ENCODE measurements at places on chromosomes 2 and 18.

DNA sequence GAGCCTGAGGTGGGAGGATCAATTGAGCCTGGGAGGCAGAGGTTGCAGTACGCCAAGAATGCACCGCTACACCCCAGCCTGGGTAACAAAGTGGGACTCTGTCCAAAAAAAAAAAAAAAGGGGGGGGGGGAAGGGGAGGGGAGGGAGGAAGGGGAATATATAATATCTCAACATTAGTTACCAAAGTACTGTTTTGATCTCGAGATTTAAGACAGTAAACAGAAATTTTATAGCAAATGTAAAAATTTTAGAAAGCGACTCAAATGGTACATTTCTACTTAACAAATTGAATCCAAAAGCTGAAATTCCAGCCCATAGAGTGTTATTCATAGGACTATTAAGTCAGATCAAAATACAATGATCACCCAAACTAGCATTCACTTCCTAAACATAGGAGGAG lies 60.8 kb downstream of the CWC22 start:
- no peak for DNase-seq

DNA sequence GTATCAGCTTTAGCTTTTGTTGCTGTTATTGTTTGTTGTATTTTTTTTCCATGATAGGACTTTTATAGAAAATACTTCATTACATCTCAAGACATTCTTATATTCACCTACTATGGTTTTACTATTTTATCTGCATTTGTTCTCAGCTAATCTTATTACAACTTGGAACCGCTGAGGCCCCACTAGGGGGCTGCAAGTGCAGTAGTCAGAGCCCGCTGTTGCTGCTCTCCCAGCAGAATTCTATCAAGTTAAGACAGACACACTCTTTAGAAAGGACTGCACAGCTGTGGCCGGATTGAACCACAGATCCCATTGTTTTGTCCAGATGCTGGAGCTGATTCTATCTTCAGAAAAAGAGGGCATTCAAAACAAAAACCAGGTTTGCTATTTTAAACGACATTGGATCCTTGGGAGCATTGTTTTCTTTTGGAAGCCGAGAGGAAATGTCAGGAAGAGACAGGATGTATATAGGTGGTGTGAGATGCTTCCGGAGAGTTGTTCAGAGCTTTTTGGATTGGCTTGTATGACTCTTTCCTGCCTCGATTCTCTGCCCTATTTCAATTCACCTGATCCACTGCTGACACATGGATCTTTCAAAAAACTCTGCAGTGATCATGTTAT lies 105.7 kb upstream of the GAREM1 start:
- DNase-seq, result no peak

DNA sequence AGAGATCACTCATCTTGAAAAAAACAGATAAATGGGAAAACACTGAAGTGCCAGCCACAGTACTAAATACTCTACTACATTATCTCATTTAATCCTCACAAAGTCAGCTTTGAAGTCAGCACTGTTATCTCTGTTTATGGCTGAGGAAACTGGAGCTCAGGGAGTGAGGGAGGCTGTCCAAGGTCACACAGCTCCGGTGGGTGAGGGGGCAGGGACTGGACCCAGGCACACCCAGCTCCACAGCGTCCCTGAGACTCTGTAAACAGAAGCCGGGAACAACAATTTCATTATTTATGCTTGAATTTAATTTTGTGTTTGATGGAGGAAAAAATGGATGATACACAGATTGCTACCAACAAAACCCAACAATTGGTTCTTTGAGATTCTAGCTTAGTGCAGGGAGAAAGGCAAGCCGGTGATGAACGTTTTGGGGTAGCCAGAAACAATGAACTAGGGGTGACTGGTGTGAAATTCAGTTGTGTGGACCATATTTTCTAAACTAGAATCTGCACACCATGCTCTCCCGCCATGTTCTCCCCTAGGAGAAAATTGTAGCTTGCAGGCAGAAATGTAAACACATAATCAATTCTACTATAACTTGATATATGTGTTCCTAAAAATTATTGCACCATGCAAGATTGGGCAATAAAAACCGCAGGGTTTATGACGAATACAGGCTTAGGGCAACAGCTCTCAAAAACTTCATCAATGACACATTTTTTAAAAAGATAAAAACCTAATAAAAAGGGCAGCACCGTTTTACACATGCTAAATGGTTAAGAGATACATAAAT lies at the start of gene GREB1:
GREB1 (plus strand) TSS at position 768 of the 793 bp plus-strand sequence. CDS start 22,570 bp downstream, outside the sequence.
- DNase-seq, result no peak

GRCh38 chr2:154537024-154537423 lies 161.5 kb upstream of the KCNJ3 start:
- DNase-seq, result no peak

DNA sequence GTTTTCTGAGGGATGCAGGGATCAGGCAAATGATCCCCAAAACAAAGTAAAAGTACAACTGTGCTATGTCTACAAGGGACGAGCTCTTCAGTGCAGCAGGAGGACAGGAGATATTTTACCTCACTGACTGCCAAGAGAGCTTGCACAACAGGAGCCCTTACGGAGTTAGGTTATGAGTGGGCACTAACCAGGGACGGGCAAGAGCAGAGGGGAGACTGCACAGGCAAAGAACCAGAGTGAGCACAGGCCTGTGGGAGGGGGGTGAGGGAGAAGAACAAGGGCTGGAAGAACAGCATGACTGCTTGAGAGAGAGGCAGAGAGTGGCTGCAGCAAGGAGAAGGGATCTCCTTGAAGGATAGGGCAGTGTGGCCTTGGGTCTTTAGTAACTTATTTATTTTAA lies 101.1 kb upstream of the PID1 start:
- DNase-seq, result no peak

- DNase-seq, result no peak
Observed at GRCh38 chr2:58572731-58573130, 331.6 kb upstream of the FANCL start.

DNA sequence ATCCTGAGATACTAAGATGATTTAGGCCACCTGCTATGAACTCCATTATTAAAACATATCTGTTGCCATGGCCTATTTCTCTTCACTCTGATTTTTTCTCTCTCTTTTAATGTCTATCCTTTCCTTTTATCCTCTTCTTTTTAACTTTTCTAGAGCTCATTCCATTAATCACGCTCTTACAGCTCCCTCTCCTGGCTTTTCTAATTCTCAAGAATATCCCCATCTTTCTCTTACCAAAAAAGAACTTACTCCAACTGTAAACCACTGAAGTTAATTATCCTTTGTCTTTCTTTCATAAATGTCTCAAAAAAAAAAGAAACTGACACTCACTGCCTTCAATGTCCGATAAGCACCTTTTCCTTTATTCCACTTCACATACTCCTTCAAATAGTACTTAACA lies 7.9 kb downstream of the PPP3R1 start:
- no peak for DNase-seq

GRCh38 chr2:233075141-233075965 lies 15.2 kb downstream of the INPP5D start:
- DNase-seq, result no peak

- DNase-seq, result peak; percentile 7
Observed at GRCh38 chr2:172643142-172643541, 87.3 kb downstream of the PDK1 start.

DNA sequence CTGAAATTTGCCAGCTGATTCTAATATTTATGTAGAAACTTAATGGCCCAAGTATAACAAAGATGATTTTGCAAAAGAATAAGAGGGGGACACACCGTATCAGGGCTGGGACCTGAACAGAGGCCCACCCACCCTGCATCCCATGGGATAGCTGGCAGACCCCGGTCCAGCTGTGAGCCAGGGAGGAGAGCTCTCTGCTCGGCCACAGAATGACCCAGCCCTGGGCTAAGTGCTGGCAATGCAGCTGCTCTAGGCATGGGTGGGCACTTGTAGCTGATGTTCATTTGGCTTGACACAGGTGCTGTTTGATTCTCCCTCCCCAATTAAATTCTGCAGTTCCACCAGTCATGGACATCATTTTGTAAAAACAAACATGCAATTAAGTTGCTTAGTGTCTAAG lies 522.8 kb upstream of the RAB6C start:
- no peak for DNase-seq

GRCh38 chr2:3005859-3006501 lies 371.6 kb downstream of the EIPR1 start:
- no peak for DNase-seq

- DNase-seq, result no peak
Observed at GRCh38 chr18:69998523-69998987, 50.9 kb upstream of the CD226 start.

DNA sequence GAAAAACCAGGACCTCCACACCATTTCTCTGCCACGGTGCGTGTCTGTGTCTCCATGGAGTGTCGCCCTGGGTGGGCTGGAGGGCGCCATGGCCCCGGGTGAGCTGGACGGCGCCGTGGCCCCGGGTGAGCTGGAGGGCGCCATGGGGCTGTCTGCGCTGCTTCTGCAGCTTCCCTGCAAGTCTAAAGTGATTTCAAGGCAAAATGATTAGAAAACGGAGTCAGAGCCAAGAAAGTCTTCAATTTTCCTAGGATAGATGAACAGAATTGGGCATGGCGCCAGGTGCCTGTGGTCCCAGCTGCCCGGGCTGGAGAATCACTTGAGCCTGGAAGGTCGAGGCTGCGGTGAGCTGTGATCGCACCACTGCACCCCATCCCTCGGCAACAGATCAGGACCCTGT lies 27.7 kb upstream of the NFATC1 start:
- DNase-seq, result no peak

DNA sequence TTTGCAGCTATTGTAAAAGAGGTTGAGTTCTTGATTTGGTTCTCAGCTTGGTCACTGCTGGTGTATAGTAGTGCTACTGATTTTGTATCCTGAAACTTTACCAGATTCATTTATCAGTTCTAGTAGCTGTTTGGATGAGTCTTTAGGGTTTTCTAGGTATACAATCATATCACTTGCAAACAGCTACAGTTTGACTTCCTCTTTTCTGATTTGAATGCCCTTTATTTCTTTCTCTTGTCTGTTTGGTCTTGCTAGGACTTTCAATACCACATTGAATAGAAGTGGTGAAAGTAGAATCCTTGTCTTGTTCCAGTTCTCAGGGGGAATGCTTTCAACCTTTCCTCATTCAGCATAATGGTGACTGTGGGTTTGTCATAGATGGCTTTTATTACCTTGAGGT lies 210.5 kb upstream of the DPP10 start:
- no peak for DNase-seq

DNA sequence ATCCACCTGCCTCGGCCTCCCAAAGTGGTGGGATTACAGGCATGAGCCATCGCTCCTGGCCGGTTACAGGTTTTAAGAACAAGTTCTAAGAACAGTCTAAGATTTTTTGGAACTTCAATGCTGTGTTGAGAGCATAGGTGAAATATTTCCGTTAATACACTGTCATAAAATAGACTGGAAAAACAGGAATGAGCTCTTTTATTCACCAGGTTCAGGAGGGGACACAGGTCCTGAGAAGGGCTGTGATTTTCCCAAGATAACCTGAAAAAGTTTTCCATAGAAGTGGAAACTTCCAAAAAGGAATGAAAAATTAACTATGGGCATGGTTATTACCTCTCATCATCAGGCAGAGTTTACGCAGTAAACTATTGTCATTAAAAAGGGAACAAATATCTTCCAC lies 97.6 kb upstream of the TMEM178A start:
- DNase-seq, result no peak

DNA sequence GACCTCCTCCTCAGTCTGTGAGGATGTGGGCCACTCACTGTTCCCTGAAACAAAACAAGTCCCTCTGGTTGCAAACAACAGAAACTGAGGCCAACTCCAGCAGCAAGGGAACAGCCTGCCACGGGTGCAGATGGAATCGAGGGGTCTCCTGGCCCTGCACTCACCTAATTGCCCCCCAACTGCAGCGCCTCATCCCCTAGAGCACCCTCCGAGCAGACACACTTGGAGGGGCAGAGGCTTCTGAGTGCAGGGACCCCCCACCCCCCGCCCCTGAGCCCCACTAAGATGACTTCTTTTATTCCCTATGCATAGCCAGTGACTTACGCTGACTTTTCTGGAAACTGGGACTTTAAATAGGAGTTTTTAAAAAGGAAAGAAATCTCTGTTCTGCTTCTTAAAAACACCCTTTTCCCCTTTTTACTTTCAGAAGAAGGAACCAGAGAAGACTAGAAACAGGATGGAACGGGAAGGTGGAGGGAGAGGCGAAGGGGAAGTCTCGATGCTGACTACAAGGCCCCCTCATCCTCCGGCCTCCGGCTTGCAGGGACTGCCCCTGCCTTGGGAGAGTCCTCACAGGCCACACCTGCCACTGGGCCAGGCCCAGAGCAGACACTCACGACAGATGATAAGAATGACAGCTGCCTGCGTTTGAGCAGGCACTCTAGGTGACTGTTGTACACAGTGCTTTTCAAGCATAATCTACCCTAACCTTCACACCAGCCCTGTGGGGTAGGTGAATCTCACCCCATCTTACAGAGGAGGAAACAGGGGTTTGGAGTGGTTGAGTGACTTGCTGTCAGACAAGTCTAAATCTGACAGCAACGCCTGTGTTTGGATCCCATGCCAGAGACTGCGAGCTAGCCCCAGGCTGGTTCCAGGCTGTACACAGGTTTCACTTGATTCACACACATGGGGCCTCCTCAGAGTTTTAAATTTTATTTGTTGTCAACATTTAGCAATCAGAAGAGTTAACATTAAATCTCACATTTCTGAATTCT lies 28.2 kb upstream of the BIN1 start:
- no peak for DNase-seq

GRCh38 chr2:237590272-237591140 lies at the start of gene RAB17:
TSS of gene RAB17 (minus strand) at chr2:237590734. CDS start at chr2:237586154, 4,580 bp downstream.
- DNase-seq, result peak; percentile 10

- no peak for DNase-seq
Observed at GRCh38 chr2:189577121-189577520, 3.5 kb downstream of the SLC40A1 start.

GRCh38 chr2:187956906-187957534 lies 334.7 kb upstream of the GULP1 start:
- DNase-seq, result no peak

DNA sequence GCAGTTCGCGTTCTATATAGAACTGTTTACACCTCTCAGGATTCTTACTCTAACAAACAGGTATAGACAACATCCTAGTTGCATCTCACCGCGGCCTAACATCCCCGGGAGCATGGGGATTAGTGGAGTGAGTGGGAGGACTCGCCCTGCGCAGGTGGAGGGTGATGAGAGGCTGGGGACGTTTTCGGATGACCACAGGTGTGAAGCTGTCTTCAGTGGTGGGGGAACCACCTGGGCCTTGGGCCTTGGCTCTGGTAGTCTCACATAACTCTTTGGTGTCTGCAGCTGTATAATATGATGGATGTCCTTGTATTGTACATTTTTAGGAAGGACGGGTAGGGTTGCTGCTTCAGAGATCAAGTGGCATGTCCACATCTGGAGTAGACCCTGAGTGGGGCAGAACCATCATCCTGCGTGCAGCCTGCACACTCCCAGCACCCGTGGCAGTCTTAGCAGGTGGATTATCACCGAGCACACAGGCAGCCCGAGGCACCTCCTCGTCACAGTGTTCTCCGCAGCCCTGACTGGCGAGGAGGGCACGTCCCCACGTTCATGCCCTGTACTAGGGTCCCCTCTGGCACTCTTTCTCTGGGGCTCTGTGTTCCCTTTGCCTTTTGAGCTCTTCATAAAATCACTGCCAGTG lies 56.0 kb downstream of the AGAP1 start:
- DNase-seq, result no peak

DNA sequence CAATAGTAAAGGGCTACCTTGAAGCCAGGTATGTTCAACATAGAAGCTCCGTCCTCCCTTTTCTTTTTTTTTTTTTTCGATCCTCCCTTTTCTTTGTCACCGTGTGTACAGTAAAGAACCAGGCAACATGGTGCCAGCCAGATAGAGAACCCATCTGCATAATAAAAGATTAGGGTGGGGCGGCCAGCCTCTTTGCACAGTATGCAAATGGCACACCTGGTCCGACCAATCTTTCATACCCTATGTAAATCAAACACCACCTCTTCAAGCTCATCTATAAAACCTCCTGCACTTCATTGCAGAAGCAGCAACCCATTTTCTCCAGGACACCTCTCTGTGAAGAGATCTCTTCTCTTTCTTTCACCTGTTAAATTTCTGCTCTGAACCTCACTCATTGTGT lies 7.3 kb upstream of the WDR33 start:
- no peak for DNase-seq

All from stimulated activated CD4-positive, alpha-beta T cell treated with anti-CD3 and anti-CD28 coated beads, Interleukin-2, amount 100 ng/mL, for 24 hours (primary cell).